Endothelial cell of umbilical vein (primary cell): ENCODE measurements at places on chromosomes 6 and 20. TPM values are rescaled to one million over a fixed set of nuclear protein-coding genes. Genes with fewer than 3 reads are reported as not detected.

Gene B3GAT2
- polyA plus RNA-seq: not detected in 2 replicates

Gene MACROD2
- polyA plus RNA-seq: 0.11 and 0.46 TPM in 2 replicates

Gene RAE1
- polyA plus RNA-seq: 38.1 and 55.8 TPM in 2 replicates

Gene GNAS-AS1
- polyA plus RNA-seq: 0.11 TPM in 1 of 2 replicates, not detected in the other

Gene OSBPL2
- 10.5 and 13.1 TPM in 2 replicates for polyA plus RNA-seq

Gene MPIG6B
- not detected in 2 replicates for polyA plus RNA-seq

Gene RRP36
- 35.9 and 40.2 TPM in 2 replicates for polyA plus RNA-seq

Gene EDN1
- 492 and 498 TPM in 2 replicates for polyA plus RNA-seq

Gene LAMA4
- polyA plus RNA-seq: 370 and 384 TPM in 2 replicates

Gene LHFPL5
- not detected in 2 replicates for polyA plus RNA-seq

Gene TTLL9
- 0.03 TPM in 1 of 2 replicates, not detected in the other for polyA plus RNA-seq

Gene SYTL3
- 0.46 and 0.59 TPM in 2 replicates for polyA plus RNA-seq

Gene MEA1
- 68.0 and 69.5 TPM in 2 replicates for polyA plus RNA-seq

Gene OXT
- polyA plus RNA-seq: not detected in 2 replicates

Gene SAMD5
- 0.46 and 0.75 TPM in 2 replicates for polyA plus RNA-seq

Gene ZC3H12D
- 0.03 and 0.06 TPM in 2 replicates for polyA plus RNA-seq

Gene SLC13A3
- polyA plus RNA-seq: 0.11 and 0.37 TPM in 2 replicates

Gene PXDC1
- 60.9 and 65.2 TPM in 2 replicates for polyA plus RNA-seq

Gene MUC22
- not detected in 2 replicates for polyA plus RNA-seq

Gene CST7
- not detected in 2 replicates for polyA plus RNA-seq

Gene PTK7
- 41.9 and 44.6 TPM in 2 replicates for polyA plus RNA-seq

Gene NT5DC1
- polyA plus RNA-seq: 6.6 and 11.3 TPM in 2 replicates

Gene OR2J3
- polyA plus RNA-seq: not detected in 2 replicates

Gene GRM1
- polyA plus RNA-seq: 0.03 and 0.07 TPM in 2 replicates

Gene RBBP8NL
- not detected in 2 replicates for polyA plus RNA-seq

Gene NECAB3
- polyA plus RNA-seq: 22.4 and 34.2 TPM in 2 replicates

Gene MCCD1
- not detected in 2 replicates for polyA plus RNA-seq

Gene MMP24
- 0.48 and 0.54 TPM in 2 replicates for polyA plus RNA-seq

Gene IL17A
- polyA plus RNA-seq: not detected in 2 replicates

Gene HBS1L
- polyA plus RNA-seq: 18.6 and 23.7 TPM in 2 replicates
